ENCODE measurements at places on chromosomes 1 and 21.

GRCh38 chr1:226497276-226497833 lies 51.2 kb upstream of the STUM start:
- no peak for DNase-seq

DNA sequence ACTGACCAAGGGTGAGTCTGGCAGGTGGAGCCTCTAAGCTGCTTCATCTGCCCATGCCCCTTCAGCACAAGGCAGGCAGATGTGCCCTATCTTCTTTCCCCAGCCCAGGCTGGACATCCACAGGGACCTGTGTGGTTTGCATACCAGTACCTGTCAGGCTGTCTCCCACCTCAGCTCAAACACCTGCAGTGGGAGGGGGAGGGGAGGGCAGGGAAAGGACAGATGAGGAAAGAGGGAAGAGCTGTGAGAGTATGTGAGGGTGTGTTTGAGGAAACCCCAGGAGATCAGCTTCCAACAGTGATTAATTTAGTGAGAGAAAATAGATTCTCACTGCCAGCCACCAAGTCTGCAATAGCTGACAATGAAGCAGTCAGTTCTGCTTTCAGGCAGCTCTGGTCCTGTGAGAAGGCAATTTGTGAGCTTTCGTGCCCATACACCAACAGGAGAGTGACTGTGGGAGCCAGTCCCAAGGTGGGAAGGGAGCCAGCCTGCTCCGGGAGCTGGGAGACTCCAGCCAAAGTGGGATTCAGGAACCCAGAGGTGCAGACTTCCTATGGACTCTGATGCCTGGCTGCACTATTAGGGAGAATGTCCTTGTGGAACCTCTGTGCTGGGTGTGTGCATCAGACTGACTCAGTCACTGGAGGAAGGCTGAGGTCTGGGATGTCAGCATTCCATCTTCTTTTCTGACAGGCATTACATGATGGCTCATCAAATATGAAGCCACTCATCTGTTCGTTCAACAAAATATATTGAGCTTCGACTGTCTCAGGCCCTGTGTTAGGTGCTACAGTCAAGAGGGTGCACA lies 59.7 kb downstream of the TNR start:
- DNase-seq: no peak

DNA sequence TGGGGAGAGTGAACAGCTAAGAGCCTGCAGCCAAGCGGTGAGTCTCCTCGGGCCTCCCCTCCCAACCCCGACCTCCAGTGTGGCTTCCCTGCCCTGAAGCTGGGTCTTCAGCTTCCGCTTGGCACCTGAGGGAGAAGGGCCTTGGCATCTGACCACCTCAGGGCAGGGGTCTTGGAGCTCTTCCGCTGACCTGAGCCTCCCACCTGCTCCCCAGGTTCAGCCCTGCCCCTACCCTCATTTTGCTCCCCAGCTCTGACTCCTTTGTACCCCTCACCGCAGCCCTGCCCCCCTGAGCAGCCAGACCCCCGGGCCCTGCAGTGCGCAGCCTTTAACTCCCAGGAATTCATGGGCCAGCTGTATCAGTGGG lies 4.9 kb downstream of the ADAMTSL4 start:
- no peak for DNase-seq

DNA sequence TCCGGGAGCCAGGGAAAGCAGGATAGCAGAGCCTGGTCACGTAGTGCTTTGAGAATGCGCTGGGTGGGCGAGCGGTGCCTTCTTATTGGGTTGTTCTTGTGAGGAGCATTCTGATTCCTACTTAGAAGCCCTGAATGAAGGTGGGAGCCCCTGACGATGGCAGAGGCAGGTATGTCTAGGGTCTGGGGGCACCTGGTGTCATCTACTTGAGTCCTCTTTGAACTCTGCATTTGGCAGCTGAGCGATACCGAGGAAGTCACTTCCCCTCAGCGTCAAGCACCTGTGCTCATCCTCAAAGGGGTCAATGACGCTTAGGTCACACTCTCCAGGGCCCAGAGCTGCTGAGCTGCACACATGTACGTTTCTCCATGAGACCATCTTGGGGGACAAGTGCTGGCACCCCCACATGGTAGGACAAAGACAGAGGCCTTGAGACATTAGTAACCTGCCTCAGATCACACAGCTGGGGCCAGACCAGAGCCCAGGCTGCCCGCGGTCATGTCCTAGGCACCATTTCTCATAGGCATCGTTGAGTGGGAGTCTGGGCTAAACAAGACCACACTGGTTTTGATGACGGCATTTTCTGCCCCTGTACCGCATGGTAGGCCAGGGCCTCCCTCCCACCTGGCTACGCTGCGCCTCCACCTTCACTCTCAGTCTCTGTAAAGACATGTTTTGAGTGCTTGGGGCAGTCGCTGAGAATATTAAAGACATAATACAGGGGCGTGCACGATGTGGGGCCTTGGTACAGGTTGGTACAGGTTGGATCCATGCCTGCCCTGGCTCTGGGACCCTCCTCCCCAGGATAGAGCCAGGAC lies 69.1 kb upstream of the ABCG1 start:
- no peak for DNase-seq

GRCh38 chr1:228455715-228456114 lies 31.5 kb upstream of the RNF187 start:
- DNase-seq: no peak

- no peak for DNase-seq
Measured at GRCh38 chr1:234836776-234837357, 226.9 kb upstream of the IRF2BP2 start.

GRCh38 chr1:4273243-4273642 lies 373.2 kb upstream of the C1orf174 start:
- no peak for DNase-seq

DNA sequence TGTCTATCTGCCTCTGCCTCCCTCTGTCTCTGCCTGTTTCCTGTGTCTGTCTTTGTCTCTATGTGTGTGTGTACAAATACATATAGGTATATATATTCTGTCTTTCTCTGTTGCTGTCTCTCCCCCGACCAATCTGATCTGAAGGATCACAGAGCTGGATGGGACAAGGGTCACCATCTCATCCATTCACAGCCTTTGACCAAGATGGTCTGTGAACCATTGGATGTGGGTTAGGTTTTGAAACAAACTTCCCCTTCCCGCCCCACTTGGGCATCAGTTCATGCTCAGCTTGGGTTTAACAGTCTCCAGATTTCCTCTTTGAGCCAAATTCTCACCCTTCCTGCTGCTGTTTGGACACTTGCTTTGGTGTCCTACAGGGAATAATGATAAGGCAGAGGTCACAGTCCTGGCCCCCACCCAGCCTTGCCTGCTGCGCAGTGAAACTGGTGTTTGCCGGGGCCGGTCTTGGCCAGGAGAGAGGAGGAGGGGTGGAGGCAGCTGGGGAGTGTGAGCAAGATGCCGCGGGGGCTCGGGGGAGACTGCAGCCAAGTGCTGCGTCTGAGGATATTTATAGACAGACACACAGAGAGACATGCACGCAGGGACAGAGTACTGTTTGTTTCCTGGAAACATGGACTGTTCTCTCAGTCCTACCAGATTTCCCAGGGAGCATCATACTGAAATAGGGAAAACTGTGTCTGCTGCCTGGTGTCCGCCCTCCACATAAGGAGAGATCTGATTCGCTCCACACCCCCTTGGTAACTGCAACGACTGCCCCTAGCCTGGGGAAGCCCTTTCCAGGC lies 27.0 kb upstream of the BTG2 start:
- no peak for DNase-seq

- no peak for DNase-seq
Measured at GRCh38 chr1:108082001-108082400, 117.0 kb upstream of the VAV3 start.

- DNase-seq: no peak
Measured at GRCh38 chr1:182829285-182829932, 9.7 kb upstream of the DHX9 start.

GRCh38 chr1:234539666-234540403 lies 60.9 kb upstream of the TARBP1 start:
- no peak for DNase-seq
